ENCODE measurements at places on chromosomes 6 and 20.

- no peak for DNase-seq
These were observed 5.6 kb downstream of the TAF4 start for GRCh38 chr20:62059920-62060630.

DNA sequence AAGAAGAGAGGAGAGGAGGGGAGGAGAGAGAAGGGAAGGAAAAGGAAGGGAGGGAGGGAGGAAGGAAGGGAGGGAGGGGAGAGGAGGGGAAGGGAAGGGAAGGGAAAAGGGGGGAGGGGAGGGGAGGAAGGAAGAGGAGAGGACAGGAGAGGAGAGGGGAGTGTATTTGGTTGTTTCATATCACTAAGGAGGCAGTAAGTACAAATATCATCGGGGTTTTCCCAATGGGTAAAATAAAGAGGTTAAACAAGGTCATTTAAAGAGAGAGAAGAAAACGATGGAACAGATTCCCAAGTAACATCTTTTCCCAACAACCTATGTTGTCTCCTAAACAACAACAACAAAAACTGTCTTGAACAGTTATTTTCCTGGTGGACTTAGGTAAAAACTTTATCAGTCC, 43.6 kb downstream of the MBOAT1 start:
- no peak for DNase-seq

GRCh38 chr6:41037107-41037900, 1.7 kb downstream of the UNC5CL start:
- DNase-seq, result no peak

GRCh38 chr6:70849348-70850069, 107.4 kb downstream of the B3GAT2 start:
- DNase-seq, result no peak

- no peak for DNase-seq
These were observed 22.0 kb downstream of the ACSS1 start for GRCh38 chr20:25035921-25036320.

DNA sequence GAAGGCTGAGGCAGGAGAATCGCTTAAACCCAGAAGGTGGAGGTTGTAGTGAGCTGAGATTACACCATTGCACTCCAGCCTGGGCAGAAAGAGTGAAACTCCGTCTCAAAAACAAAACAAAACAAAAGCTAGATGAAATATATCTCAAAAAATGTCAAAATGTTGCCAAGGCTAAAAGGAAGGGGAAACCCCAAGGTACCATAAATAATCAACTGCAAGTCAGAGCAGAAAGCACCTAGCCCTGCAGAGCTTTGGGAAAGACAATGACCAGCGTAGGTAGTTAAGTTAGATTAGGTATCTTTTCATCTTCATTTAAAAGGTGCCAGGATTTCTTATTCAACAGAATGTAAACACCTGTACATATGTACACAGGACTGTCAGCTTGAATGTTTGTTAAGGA, 33.0 kb downstream of the AKIRIN2 start:
- DNase-seq, result no peak

DNA sequence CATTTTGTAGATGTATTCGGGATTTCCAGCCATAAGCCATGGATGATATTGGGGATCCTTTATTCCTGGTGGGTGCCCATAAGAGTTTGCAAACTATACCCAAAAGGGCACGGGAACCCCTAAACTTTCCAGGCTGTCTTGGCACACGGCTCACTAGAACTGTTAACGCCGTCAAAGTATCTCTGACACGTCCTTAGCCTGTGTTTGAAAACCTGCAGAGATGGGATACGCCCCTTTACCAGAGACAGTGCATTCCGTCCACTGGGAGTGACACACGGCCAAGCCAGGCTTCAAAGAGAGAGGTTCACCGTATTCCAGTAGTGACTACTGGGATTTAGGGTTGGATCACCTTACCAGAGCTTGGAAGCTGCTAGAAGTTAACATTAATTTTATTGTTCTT, 95.0 kb downstream of the THBS2 start:
- DNase-seq, result no peak

DNA sequence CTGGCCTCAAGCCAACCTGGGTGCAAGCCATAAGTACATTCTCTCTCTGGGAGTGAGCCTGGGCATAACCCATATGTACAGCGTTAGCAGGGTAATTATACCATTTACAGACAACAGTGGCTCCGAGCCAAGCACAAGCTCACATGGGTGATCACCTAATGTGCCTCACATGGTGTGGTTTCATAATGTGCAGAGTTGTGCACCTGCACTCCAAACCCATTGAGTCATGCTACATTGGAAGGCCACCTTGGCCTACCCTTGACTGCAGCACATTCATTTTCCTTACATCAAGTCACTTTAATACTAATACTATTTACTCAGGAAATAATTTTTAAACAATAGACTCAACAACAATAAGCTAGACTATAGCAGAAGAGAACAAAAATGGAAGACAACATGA, 194.5 kb upstream of the PLN start:
- DNase-seq, result no peak

DNA sequence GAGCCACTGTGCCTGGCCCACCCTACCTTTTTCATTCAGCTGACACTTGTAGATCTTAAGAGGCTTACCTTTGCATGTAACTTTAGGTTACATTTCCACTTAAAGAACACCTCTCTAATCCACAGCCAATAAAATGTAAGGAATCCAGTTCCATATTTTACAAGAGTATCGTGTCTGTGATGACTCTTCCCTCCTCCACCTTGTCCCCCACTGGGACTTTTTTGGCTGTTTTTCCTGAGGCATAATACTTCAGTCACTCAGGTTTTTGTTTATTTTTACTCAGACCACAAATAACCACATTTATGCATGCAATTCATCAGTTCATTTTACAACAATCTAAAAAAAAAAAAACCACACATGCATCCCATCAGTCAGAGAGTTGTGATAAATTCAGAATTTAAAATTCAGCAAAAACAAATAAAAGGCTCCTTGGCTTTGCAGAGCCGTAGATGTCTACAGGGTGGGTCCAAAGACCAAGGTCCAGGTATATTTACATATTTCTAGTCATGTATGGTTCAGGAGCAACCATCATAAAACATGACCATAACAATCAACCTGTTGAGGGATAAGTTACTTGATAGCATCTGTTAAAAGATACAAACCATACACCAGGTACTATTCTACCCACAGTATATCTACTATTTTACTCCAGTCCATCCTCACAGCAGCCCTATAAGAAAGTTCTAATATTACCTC, 9.9 kb downstream of the ATXN1 start:
- DNase-seq, result no peak

DNA sequence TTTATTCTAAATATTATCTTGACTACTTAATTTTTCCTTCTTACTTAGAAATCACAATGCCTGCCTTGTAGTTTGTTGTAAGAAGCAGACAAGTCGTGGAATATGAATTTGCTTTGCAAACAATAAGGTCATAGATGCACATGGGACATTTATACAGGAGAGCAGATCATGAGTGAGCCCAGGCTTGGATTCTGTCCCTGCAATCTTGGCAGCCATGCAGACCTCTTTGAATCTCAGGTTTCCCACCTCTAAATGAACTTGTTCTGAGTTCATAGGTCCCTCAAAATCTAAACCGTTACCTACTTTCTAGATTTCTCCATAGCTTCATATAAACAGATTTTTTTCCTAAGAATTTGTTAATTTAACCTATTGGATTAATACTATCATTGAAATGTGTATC, 19.5 kb downstream of the KIAA0408 start:
- no peak for DNase-seq

- DNase-seq, result no peak
These were observed 118.5 kb upstream of the MMS22L start for GRCh38 chr6:97401533-97401932.

DNA sequence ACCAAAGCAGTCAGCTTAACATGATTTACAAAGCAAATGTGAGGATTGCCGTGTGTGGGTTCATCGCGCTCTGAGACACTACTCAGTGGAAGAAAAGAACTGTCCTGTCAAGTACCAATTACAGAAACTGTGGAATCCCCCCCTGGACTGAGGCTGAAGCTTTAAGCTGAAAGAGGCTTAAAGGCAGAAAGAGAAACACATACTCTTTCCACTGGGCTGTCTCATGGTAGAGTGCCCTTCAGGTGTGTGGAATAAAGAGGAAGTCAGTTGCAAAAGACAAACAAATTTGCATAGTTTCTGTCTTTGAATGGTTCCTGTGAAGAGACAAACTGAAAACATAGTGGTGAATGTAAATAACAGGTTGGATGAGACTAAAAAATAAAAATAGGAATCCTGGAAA, 560.4 kb upstream of the SYNCRIP start:
- no peak for DNase-seq

DNA sequence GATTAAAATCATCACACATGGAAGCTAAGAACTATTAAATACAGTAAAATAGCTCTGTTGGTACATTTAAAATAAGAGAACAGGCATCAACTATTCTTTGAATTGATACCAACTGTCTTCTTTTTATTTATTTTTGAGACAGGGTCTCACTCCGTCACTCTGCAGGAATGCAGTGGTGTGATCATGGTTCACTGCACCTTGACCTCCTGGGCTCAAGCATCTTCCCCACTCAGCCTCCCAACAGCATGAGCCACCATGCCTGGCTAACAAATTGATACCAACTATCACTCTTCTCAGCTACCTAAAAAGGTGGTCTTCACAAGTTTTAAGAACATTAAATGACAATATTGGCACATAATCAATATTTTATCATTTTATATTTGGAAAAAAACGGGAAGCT, 7.8 kb upstream of the PNISR start:
- no peak for DNase-seq

DNA sequence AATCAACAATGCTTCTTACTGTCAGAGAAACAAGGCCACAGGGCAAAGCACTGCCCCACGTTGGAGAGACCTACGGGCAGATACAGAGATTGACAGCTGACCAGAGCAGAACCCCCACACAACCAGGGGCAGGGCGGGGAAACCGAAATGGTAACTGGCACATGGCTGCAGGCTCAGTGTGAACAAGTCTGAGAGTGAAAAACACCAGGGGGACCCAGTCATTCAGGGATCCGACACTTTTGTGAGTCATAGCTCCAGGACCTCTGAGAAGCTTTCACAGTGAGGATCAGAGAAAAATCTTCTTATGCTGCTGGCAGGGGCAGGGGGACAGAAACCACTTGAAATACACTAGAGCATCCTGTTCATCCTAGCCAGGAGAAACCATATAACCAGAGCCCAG, 254.2 kb downstream of the C6orf118 start:
- no peak for DNase-seq

GRCh38 chr20:58344741-58345140, 35.2 kb downstream of the RAB22A start:
- no peak for DNase-seq

GRCh38 chr20:50519036-50519762, 9.0 kb downstream of the PTPN1 start:
- DNase-seq, result no peak

DNA sequence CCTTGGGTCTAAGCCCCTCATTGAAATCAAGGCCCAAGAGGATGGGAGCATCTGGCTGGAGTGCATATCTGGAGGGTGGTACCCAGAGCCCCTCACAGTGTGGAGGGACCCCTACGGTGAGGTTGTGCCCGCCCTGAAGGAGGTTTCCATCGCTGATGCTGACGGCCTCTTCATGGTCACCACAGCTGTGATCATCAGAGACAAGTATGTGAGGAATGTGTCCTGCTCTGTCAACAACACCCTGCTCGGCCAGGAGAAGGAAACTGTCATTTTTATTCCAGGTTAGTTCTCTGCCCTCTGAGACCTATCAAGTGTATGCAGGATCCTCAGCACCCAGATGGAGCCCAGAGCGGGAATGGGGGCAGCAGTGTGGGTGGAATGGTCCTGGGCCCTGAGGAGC, 5.1 kb downstream of the BTN2A2 start:
- DNase-seq, result no peak

- DNase-seq, result no peak
These were observed 2.5 kb downstream of the BMP5 start for GRCh38 chr6:55872866-55873265.

GRCh38 chr6:39357998-39358686, 35.6 kb upstream of the KCNK16 start:
- DNase-seq, result no peak

- DNase-seq, result peak; percentile 17
These were observed 176.7 kb downstream of the HACE1 start for GRCh38 chr6:104682722-104683643.

DNA sequence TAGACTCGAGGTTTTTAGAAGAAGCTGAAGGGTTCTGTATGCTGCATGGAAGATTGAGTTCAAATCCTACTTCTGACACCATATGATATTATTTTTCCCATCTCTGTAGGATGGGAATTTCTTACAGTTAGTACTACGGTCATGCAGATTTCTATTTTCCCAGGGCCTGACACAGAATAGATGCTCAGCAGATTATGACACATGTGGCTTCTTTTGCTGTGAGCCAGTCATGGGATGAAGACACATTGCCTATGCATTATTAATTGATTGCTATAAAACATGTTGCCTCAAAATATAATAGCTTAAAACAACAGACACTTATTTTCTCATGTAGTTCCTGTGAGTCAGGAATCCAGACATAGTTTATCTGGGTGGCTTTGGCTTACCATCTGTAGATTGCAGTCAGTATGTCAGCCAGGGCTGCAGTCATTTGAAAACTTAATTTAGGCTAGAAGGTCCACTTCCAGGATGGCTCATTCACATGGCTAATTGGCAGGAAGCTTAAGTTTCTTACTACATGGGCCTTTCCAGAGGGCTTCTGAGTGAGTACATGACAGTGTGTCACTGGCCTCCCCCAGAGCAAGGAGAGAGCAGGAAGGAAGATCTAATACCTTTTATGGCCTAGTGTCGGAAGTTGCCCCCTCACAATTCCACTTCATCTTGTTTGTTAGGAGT, 29.5 kb downstream of the TOP1 start:
- no peak for DNase-seq

- no peak for DNase-seq
These were observed 4.0 kb downstream of the CST9 start for GRCh38 chr20:23601715-23602114.

DNA sequence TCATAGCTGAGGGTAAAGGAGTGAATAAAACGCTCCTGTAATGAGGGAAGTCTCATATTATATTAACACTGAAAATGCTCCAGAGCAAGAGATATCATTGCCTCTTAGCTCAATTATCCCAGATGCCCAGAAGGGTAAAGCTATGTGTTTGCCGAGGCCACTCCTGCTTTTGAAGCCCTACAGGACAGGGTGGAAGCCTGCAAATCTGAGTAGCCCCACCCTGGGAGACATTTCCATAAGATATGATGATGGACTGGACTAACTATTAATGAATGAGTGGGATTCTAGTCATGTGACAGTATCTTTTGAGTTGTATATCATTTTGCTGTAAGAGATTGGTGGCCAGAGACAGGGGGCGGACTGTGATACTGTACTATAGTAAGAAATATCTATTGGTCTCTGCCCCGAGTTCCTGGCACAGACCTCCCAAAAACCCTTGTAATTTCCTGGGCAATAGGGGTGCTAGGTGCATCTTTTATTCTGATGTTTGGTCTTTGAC, 10.5 kb upstream of the SLC22A2 start:
- no peak for DNase-seq

DNA sequence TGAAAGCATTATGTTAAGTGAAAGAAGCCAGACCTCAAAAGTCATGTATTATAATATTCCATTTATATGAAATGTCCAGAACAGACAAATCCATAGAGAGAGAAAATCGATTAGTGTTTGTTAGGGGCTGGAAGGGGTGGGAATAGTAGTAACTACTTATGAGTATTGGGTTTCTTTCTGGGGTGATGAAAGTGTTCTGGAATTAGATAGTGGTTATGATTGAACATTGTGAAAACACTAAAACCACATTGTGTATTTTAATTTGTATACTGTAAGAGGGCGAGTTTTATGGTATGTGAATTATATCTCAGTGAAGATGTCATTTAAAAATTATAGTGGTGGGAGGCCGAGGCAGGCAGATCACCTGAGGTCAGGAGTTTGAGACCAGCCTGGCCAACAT, 52.0 kb upstream of the KIF13A start:
- no peak for DNase-seq

GRCh38 chr20:51525241-51526105, 17.0 kb downstream of the NFATC2 start:
- no peak for DNase-seq
